ENCODE measurements at places on chromosomes 7 and 10.

GRCh38 chr10:115947104-115947503 is 325.9 kb downstream of the GFRA1 start:
- DNase-seq = no peak

DNA sequence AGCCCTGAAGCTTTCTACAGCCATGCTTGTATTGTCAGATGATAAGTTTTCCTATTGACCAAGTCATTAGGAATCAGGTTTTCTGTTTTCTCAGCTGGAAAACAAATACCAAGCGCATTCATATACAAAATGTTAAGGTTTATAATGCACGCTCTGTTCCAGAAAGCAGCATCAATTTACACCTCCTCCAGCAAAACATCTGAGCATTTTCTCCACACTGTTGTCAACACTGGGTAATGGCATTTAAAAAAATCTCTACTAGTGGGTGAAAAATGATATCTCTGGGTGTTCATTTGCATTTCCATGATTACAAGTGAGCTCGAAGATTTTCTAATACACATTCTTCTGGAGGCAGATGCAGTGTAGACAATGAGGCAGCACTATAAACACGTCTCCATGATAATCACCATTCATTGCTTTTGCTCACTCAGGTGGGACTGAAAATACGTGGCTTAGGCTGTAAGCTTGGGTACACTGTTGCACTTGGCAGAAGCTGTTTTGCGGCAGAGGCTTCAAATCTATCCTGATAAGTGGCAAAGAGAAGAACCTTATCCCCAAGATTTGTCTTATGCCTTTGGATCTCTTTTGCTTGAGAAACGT is 114.8 kb upstream of the PLPP4 start:
- no peak for DNase-seq

GRCh38 chr7:79652619-79653018 is 199.2 kb upstream of the MAGI2 start:
- peak; percentile 12 for DNase-seq

- DNase-seq = no peak
Observed at GRCh38 chr7:106400923-106401322, 116.1 kb upstream of the NAMPT start.

DNA sequence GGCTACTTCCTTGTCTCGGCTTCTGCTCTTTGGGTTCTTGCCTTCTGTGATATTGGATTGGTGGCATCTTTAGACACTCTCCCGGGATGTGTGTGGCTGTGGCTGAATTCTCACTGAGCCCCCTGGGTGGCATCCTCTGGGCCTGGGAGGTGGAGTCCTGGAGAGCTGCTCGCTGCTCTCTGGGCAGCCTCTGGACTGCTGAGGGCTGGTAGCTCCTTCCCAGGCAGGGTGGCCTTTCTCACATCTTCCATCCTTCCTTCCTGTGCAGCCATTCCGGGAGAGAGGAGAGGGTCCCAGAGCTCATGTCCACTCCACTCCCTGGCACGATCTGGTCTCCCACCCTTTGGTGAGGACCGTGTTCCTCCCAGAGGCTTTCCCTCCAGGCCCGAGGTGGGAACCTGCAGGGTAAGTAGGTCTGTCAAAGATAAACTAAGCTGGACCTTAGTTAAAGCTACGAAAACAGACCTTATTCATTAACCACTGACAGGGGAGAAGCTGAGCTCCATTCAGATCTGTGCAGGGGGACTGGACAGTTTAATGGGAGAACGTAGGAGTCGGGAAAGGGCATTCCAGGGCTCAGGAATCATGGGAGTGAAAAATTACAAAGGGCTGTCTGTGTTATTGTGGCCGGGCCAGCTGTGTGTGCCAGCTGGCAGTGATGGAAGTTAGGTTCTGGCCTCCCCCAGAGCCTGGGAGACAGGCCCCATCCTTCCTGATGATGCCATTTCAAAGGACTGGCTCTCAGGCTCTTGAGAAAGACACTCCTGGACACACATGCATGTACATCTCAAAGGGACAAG is 8.7 kb downstream of the ATP6V0E2 start:
- no peak for DNase-seq

Data from erythroblast (primary cell).